ENCODE measurements at places on chromosomes 2 and 18.

GRCh38 chr2:155424518-155424917 lies 726.0 kb downstream of the KCNJ3 start:
- no peak for DNase-seq

- no peak for DNase-seq
These were observed 26.7 kb upstream of the APOB start for GRCh38 chr2:21070341-21071257.

DNA sequence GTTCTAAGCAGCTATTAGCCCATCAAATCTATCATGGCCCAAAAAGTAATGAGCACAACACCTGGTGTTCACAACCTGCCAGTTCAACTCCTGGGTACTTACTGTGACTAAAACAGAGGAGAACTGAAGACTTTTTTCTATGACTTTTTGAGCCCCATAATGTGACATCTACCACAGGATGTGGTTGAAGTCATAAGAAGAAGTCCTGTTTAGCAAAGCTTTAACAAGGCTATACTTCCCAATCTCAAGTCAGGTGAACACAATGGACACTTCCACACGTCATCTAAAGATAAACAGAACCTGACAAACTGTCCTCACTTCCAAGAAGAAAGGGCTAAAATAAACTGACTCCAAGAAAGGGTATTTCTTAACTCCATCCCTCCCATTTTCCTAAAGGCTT lies 138.8 kb downstream of the ATAD2B start:
- DNase-seq, result no peak

- DNase-seq, result no peak
These were observed 753.7 kb downstream of the DSC3 start for GRCh38 chr18:30288662-30289414.

GRCh38 chr2:227180770-227181169 lies 16.3 kb downstream of the COL4A3 start:
- DNase-seq, result no peak

DNA sequence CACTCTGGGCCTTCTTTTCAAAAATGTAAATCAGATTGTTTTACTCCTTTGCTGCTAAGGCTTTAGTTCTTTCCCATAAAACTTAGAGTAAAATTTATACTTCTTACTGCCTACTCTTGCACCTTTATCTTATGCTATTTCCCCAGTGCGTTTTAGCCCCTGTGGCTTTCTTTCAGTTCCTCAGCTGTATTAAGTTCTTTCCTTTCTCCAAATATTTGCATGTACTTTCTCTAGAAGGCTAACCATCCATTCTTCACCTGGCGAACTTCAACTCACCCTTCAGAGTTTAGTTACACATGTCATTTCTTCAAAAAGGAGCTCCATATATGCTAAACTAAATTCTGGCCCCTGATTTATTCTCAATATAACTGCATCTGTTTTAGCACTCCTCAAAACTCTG lies 160.7 kb downstream of the FSHR start:
- no peak for DNase-seq

GRCh38 chr2:4408321-4408720 lies 704.9 kb downstream of the DCDC2C start:
- no peak for DNase-seq

GRCh38 chr2:157929871-157930667 lies 53.9 kb upstream of the ACVR1 start:
- DNase-seq, result no peak

DNA sequence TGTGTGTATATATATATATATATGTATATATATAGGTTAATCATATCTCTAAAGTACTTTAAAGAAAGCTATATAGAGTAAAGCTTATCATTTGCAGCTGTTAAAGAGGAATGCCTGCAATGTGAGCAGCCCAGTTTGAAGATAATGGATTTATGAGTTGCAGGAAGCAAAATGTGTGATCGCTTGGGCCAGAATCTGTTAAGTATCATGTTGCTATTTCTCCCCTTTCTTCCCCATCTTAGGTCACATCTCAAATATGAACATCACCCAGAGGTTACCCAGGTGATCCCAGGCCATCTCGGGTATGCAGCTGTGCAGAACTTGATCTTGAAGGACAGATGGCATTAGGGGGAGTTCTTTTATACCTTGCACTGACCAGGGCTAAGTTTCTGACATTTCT lies 316.5 kb downstream of the MTX2 start:
- DNase-seq, result no peak

- no peak for DNase-seq
These were observed 42.4 kb downstream of the ZSWIM2 start for GRCh38 chr2:186806591-186806990.

- no peak for DNase-seq
These were observed 22.3 kb downstream of the CUL3 start for GRCh38 chr2:224562831-224563230.
